ENCODE measurements at places on chromosomes 6 and 20.

DNA sequence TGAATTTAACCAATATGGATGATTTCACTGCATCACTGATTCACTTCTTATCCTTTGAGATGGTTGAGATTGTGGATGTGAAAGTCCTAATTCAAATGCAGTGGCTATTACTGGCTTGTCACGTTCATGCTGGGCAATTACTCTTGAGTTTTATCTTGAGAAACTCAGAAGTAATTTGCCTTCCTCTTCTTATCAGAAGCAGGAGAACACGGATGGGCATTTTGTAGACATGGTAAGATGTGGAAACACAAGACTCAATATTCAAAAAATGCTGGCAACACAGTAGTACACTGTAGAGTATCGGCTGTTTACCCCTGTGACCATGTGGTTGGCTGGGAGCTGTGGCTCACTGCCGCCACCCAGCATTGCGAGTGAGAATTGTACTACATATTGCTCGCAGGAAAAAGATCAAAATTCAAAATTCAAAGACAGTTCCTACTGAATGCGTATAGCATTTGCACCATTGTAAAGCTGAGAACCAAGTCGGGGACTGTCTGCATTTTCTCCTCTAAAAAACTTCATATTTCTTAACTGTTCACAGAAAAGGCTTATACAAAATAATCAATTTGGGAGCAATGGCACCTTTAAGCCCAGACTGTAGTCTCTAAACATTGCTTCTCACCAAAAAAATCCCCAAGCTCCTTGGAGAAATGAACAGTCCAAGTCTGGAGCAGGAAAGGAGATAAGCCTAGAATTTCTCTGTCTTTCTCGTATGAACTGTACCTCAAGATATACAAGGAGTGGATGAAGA is 61.9 kb upstream of the ELOVL5 start:
- peak; percentile 12 for DNase-seq

GRCh38 chr20:36645998-36646397 is at the start of gene SLA2:
SLA2 (minus strand) TSS chr20:36646196; CDS start chr20:36641335, 4,861 bp downstream.
- DNase-seq, result no peak

DNA sequence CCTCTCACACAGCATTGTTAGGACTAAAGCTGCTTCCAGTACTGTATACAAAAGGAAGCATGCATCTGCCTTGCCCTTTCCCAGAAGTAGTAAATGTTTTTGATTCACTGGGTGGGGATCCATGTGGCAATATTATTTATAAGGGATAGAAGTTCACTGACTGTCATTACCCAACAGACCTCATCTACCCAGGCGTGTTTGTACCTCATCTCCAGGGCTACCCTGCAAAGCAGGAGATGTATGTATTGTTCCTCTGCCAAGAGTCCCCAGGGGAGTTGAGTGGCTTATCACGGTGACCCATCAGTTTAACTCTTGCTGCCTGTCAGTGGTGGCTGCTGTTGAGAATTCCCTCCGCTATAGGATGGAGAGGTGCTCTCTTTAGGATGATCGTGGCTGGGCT is 42.5 kb downstream of the SLC24A3 start:
- DNase-seq, result no peak

- DNase-seq, result no peak
These were observed 103.6 kb downstream of the MAP3K7 start for GRCh38 chr6:90483116-90483839.

- no peak for DNase-seq
These were observed 81.1 kb downstream of the PRDM1 start for GRCh38 chr6:106167096-106167814.

DNA sequence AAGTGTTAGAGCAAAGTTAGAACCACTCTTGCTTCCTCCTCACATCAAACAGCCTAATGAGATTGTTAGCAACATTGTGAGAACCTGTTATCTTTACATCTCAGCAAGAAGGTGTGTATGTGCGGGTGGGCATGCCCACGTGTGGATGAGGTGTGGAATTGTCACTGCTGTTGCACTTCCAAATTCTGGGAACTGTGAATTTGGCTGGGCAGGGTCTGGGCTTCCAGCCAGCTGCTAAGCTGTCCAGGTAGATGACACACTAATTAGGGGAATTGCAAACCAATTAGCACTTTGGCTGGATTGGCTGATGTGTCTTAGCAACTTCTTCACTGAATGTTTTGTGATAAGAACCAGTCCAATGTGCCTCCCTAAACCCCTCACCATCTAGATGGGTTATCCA is 848.2 kb downstream of the DHX35 start:
- DNase-seq, result no peak

DNA sequence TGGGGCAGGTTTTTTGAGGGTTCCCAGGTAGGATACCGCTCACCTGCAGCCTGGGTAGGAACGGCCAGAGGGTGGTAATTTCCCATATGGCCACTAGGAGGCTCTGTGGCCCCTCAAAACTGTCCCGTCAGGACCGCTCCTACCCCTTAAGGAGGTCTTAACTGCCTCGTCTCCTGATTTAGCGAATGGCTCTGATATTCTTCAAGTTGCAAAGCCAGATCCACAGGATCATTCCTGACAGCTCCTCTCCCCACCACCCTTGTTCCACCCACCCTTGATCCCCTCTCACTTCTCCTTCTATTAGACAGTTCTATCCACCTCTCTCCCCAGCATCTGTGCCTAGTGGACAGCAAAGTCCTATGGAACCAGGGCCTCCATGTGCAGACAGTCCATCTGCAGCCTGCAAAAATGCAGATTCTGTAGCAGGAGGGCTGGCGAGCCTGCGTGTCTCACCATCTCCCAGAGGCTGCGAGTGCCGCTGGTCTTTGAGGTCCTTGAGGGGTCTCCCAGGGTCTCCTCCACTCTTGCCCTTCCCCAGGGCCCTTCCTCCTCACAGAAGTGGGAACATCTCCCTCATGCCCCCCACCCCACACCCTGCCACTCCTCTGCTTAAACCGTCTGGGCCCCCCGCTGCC is 34.3 kb upstream of the ZBP1 start:
- DNase-seq, result peak; percentile 7

DNA sequence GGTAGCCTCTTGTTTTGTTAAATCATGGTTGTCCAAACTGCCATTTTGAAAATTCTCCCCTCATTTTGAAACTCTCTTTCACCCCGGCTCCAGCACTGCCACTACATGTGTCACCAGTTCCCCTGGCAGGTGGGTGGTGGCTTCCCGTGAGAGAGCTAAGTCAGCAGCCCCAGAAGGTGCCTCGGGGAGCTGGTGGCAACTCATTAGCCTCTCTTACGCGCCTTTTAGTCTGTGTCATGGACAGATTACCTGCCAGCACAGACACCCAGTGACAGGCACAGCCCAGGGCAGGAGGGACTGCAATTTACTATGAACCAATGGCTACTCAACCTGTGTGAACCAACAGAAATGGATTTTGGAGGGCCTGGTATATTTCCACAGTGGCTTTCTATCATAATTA is 147.1 kb upstream of the SASH1 start:
- DNase-seq, result no peak

DNA sequence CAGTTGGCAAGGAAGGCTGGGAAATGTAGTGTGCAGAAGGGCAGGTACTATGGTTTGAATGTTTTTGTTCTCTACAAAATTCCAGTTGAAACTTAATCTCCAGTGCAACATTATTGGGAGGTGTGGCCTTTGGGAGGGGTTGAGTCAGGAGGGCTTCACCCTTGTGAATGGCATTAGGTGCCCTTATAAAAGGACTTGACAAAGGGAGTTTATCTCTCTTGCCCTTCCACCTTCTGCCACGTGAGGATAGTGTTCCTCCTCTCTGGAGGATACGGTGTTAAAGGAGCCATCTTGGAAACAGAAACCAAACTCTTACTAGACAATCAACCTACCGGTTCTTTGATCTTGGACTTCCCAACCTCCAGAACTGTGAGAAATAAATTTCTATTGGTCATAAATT is 82.2 kb upstream of the LRFN2 start:
- DNase-seq, result no peak

- DNase-seq, result no peak
These were observed 266.4 kb downstream of the PLCB1 start for GRCh38 chr20:8398263-8399051.

- DNase-seq, result no peak
These were observed 35.6 kb downstream of the PDE7B start for GRCh38 chr6:135887069-135887468.

DNA sequence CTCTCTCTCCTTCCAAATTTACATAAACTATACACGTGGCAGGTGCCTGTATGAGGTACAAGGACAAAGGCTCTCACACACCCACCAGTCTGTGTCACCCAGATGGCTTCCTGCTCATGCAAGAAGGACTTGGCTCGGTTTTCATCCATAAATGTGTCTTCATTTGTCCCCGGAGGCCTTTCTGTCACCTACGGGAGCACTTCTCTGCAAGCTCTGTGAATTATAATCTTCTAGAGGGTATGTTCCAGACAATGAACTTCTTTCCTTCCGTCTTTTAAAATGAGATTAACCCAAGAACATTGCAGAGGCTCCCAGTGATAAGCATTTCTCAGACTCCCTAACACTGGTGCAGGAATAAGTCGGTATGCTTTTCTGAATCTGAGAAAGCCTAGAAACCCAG is 123.6 kb downstream of the PTPRT start:
- DNase-seq, result no peak

DNA sequence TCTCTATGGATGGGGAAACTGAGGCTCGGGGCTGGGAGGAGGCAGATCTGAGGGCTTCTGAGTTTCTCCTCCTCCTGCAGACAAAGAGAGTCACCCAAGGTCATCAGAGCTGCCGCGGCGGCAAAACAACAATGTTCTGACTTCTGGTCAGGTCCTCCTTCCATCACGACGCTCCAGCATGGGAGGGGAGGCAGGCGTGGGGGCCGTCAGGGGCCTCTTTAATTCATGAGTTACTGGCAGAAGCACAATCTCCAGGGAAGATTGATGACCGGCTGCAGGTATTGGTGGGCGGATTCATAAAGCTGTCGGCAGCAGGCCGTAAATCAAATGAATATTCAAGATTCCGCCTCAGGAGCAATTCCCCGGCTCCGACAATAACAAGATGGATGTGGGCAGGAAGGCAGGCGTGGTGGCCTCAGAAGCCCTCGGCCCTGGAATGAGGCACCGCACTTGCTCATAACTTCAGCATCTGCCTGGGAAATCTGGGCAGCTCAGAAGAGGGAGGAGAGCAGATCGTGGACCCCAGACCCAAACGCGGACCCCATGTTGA is 19.1 kb downstream of the PCK1 start:
- no peak for DNase-seq

GRCh38 chr6:49713346-49713745 is at the start of gene CRISP2:
CRISP2 (minus strand) TSS chr6:49713543; CDS start chr6:49709196, 4,347 bp downstream.
- DNase-seq, result no peak

DNA sequence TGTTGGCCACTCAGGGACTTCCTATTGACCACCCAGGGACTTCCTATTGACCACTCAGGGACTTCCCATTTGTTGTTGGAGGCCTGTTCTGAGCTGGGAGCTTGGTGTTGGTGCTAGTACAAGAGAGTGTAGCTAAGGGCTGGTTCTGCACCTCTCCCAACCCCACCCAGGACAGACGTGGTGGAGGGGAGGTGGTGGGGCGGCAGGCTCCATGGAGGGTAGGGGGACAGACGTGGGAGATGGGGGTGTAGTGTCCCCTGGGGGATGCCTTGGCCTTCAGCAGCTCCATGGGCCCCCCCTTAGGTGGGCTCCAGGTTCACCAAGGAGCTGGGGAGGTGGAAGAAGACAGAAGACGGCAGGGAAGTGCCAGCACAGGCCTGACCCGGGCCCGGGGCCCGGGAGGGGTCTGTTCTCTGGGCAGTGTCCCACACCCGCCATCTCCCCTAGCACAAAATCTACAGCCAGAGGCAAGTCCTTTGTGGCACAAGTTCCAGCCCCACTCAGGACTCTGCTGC is 33.9 kb downstream of the CHRNA4 start:
- no peak for DNase-seq

GRCh38 chr20:14418376-14418775 is 81.0 kb upstream of the FLRT3 start:
- no peak for DNase-seq

DNA sequence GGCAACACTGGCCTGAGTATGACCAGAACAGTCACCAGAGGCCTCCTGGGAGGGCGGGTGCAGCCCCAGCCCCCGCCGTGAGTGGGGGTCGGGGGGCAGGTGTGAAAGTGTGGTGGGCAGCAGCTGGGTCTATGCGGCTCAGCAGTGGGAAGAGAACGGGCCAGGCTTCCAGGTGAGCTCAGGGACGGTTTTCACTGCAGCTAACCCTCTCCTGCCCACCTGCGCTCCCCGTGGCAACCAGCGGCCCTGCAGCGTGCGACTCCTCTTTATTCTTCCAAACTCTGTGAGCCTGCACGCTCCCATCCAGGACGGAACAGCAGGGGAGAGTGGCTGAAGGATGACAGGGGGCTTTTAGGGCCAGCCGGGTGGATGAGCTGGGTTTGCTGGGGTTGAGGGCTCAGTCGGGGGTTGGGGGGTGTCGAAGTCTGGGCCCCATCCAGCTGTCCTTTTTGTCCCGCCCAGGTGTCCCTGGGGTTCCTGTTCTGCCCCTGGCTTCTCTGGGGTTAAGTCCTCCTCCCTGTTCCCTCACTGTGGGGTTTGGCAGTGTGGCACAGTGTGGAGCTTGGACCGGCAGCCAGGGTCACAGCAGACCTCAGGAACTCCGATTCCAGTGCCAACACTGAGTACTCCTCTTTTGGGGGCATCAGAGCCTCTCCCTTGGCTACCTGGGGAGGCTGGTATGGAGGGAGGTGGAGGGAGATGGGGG is 859 bp upstream of the BIRC7 start:
- DNase-seq, result no peak

DNA sequence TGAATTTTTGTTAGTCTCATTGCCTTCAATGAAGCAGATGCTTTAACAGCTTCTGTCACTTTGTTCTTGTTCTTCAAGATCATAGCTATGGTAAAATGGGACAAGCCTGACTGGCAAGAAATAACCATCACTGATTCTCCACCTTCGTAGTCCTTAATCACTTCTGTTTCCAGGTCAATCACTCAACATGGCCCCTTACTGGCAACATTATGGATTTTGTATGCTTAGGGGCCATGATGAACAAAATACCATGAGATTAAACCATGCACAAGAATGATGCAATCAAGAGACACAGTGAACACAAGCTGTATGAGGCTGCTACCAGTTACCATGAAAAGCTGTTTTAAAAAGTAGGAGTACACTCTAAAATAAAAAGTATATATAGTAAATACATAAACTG is 32.8 kb downstream of the ADNP start:
- DNase-seq, result no peak

DNA sequence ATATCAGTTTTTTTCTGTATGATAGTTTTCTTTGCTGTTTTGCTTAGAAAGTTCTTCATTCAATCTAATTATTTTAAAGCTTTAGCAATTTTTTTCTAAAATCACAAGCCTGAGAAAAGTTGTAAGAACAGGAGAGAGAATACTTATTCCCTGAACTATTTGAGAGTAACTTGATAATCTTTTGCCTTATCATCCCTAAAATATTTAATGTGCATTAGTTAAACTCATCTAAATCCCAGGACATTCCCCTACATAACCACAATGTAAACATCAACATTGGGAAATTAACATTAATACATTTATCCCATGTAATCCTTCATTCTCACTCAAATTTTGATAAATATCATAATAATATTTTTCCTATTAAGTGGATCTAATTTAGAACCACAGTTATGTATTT is 241.8 kb downstream of the CD109 start:
- DNase-seq, result no peak

DNA sequence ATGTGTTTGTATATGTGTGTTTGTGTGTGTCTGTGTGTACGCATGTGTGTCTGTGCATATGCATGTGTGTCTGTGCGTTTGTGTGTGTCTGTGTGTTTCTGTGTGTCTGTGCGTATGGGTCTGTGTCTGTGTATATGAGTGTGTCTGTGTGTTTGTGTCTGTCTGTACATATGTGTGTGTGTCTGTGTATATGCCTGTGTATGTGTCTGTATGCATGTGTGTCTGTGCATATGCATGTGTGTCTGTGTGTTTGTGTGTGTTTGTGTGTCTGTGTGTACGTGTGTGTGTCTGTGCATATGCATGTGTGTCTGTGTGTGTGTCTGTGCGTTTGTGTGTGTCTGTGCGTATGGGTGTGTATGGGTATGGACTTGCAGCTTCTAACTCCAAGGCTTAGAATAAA is 174.0 kb upstream of the NOX3 start:
- no peak for DNase-seq

Measured in brain pericyte (primary cell).